ENCODE measurements at places on chromosomes 12 and 14.

DNA sequence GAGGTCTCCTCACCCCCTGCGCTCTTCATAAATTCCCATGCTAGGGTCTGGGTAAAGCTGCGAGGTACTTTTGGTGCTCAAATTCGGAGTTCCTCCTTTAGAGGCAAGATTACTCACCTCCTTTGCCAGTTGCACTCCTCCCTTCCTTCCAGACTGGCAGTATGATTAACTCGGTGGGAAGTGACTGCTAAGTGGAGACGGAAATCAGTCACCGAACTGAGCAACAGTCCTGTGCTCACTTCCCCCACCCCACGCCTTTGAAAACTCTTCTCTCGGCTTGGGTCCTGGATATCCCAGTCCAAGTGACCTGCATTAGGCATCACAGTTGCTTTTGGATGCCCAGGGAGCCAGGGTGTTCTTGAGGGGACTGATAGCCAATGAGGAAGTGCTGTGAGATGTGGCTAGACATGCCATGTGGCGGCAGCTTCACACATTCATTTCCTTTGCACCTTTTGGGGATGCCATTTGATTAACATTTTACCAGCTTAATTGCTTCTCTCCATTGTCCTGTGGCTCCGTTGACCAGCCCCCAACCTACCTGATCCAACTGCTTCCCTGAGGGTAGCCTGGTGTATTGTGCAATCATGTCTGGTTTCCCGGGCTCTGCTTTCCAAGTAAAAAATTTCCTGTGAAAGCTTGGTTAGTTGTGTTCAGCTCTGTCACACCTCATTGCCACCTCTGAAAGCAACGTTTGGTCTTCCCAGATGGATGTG, 840 bp downstream of the PNP start:
- DNase-seq = peak; percentile 88

DNA sequence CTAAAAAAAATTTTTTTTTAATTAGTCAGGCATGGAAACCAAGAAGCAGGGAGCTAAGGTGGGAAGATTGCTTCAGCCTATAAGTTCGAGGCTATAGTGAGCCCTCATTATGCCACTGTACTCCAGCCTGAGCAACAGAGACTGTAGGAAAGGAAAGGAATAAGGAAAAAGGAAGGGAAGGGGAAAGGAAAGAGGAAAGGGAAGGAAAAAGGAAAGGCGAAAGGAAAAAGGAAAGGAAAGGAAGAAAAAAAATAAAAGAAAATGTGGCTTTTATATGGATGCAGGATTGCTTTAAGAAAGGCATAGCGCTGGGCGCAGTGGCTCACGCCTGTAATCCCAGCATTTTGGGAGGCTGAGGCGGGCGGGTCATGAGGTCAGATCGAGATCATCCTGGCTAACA, 70.4 kb downstream of the R3HDM2 start:
- no peak for DNase-seq

DNA sequence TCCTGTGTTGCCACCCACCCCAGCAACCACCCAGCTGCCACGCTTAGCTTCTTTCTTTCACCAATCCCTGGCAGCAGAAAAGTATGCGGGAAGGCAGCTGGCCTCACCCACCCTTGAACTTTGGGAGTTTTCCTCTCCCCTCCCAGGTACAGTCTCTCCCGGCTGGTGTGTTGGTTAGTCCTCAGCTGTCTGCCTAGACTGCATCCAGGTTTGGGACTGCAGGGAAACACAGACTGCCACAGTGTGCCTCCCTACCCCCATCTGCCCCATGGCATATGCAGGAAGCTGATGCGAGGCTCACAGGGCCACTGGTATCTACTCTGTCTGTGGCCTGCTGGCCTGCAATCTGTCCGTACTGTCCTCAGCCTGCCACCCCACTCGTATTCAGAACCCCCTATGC, 2.1 kb downstream of the CD9 start:
- DNase-seq = no peak

DNA sequence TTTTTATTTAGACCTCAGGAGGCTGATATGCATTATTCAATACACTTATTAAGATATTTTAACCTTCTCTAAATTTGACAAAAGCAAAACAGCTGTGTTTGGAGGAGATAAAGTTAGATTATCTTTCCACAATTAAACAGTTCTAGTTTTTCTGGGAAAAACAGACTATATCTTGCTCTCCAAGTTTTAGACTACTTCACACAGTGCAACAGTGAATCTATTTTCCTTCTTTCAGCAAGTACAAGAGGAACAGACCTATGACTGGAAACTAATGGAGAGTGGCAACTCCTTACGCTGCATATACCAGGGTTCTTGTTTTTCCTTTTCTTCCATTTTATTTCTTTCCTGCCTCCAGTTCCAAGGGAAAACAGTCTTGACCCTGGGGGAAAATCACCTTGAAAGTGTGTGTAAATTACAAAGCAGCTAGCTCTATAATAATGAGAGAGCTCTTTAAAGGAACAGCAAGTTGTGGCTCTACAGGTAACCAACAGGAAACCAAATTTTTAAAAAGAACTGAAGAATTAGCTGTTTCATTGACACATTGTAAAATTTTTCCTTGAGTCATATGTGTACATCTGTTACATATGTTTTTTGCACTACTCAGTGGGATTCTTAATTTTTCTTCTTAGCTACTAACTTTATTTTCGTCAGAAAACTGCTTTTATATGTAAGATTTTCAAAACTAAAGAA, 27.4 kb downstream of the DNM1L start:
- DNase-seq = no peak

- no peak for DNase-seq
These were observed 153.4 kb downstream of the RIMBP2 start for GRCh38 chr12:130562716-130563115.

DNA sequence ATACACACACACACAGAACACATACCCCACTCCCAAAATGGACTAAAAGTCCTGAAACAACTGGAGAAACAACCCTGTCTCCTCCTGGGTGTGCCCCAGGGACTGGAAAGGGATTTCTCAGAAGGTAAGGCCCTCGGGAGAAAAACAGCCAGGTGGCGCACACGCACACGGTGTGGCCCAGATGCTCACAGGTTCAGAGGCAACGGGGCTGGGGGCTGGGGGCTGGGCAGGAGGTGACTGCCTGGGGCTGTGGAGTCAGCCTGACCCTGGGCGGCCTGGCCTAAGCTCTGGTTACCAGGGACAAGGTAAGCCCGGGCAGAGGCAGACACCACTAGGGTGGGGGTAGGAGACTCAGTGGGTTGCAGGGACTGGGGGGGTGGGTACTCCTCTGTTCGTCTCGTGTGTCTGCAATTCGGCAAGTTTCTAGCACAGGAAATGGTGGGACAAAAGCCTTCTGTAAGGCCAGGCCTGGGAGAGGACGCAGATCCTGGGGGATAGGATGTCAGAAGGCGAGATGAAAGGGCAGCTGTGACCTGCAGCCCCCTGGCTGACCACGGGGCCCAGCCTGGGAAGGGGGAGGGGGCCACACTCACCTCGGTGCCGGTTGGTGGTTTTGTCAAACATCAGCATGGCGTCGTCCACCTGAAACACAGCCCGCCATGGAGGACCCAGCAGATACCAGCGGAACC, 10.4 kb downstream of the MSI1 start:
- no peak for DNase-seq

DNA sequence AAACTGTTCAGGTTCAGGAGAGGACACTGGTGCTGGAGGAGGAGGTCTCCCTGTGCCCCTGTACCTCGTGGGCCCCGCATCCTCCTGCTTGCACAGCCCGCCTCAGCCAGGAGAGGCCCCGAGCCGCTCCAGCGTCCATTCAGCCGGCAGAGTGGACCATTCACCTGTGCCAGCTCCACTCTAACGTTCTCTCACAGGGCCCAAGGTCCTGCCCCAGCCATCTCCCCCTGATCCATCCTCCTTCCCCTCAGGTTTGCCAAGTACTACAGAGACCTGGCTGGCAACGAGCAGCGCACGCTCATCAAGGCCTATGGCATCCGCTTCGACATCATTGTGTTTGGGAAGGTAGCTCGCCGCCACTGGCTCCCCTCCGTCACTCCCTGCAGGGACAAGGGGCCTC, 22.2 kb downstream of the P2RX4 start:
- no peak for DNase-seq

- no peak for DNase-seq
These were observed 131.5 kb downstream of the CHST11 start for GRCh38 chr12:104588047-104588920.

DNA sequence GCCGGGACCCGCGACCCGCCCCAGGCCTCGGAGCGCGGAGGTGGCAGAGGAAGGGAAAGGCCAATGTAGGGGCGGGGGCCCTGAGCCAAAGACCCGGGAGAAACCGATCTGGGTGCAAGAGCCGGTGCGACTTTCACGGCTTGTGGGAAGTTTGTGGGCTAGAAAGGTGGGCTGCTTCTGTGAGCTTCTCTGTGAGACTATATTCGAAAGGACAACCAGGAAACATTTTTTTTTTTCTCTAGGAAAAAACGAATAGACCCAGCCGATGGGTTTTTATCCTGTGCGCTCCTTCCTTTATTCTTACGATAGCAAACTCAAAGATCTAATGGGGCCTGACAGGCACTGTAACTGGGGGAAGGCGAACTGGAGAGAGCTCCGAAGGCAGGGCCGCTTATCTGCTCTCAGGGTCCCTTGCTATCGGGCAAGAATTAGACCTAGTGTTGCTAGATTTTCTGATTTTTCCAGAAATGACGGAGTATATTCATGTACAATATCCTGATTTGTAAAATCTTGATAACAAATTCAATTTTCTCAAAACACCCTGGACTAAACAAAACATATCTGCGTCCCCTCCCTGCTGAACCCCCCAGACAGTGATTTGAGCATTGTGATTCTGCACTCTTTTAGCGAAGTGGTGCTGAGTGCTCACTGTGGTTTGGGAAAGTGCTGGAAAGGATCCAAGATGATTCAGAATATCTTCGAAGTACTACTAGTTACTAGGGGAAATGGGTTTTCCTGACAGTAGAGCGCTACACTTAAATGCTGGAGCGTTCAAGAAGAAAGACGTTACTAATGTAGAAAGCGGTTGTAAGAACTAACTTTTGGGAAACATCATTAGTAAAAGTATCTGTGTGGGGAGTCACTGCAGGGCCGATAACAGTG, 563 bp upstream of the STXBP6 start:
- no peak for DNase-seq

DNA sequence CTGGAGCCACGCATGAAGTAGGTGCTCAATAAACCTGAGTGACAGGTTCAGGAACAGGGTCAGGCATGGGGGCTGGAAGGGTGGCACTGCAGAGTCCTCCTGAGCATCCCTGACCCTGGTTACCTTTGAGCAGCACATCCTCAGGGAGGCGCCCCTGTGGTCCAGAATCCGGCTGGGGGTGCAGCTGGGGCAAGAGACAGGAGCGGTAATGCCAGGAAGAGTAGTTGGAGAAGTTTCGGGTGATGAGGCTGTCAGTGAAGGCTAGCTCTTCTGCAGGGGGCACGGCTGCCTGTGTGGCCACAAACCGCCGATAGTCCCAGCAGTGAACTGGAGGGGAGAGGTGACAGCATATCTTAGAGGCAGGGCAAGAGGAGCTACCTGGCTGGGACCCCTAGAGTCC, 2.0 kb downstream of the RABGGTA start:
- no peak for DNase-seq

- DNase-seq = no peak
These were observed 8.0 kb upstream of the SERPINA12 start for GRCh38 chr14:94517248-94517640.

DNA sequence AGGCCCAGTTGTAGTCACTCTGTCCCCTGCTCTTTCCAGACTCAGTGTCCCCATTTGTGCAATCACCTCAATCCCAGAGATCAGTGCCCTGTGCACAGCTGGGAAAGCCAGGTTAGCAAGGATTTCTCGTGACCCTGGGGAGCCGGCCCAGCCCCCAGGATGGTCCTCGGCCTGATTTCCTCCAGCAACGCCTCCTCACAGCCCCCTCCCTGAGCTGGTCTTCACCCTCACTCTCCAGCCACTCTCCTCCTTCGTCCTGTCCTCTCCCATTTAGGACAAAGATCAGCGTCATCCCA, 194.8 kb upstream of the C14orf180 start:
- DNase-seq = no peak

- no peak for DNase-seq
These were observed 6.2 kb upstream of the SLC15A4 start for GRCh38 chr12:128829861-128830504.

GRCh38 chr12:92107621-92108131, 38.0 kb downstream of the BTG1 start:
- DNase-seq = no peak

- no peak for DNase-seq
These were observed 1.9 kb downstream of the RNF41 start for GRCh38 chr12:56219840-56220239.

- no peak for DNase-seq
These were observed 141.1 kb downstream of the PIWIL1 start for GRCh38 chr12:130478786-130479185.

DNA sequence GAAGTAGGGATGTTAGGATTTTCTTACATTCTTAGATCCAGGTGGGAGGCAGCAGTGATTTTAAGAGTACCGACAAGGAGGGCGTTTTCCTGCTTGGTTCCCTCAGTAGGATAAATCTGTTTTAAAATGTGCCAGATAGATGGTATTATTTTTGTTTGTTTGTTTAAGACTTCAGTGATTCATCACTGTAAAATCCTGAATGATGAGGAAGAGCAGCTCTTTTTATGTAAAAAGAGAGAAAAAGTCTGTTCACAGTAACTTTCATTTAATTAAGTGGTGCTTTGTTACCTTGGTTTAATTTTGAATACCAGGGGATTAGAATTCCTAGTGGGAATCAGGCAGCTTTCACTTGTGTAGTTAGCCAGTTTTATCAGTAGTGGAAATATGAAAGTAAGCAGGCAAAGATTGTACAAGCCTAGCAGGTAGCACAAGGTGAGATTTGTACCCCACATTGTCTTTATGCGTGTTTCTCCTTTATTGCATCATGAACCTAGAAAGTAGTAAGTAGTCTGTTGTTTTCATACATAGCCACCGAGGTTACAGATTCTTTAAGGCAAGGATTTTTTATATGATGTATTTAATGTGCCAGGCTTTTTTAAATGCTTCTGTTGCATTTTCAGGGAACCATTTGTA, 349.6 kb downstream of the CCDC91 start:
- DNase-seq = no peak

DNA sequence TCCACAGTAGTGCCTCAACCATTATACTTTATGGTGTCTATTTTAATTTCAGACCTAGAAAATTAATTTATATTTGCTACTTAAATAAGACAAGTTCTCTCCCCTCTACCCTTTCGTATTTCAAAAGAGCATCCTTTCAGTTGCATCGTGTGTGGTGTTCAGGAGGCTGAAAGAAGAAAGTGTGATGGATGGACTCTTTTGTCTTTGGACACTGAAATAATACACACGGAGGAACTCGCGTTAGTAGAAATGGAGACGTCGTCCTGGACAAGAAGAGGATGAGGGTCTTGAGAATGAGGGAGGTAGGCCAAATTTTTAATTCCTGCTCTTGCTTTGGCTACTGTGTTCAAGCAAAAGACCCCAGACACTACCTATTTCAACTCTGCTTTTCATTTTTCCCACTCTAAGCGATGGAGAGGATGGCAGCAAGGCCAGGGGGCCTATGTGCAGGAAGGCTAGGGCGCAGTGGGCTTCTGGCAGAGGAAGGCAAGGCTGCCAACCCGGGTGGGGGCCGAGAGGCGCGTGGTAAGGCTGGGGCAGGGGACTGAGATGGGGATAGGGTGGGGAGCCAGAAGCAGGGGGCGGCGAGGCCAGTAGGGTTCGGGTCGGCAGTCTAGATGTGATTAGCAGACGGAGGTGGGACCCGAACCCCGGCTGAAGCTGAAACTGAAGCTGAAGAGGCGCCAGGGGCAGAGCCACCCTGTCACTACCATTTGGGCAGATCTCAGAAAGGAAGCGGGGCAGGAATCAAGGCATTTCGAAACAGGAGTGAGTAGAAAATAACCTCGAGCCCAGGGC, 722 bp downstream of the TMED8 start:
- peak; percentile 24 for DNase-seq

Data from KBM-7 (cell line).